Natural killer cell treated with Interleukin-12 subunit alpha and Interleukin-12 subunit beta and Interleukin-15 and Interleukin-18, amount 100 ng/mL, for 72 hours (primary cell): ENCODE measurements at places on chromosomes 5 and 9. TPM values are rescaled to one million over a fixed set of nuclear protein-coding genes. Genes with fewer than 3 reads are reported as not detected.

GFI1B gene
- not detected for total RNA-seq

GRCh38 chr5:151630088-151630487 is 39.0 kb upstream of the FAT2 start:
- DNase-seq: no peak

PDCD1LG2 gene
- 1.7 TPM for total RNA-seq

SLC25A25 gene
- 23.2 TPM for total RNA-seq

CNTNAP3B gene
- not detected for total RNA-seq

EFNA5 gene
- 2.2 TPM for total RNA-seq

PPP3R2 gene
- total RNA-seq: not detected

FCN2 gene
- not detected for total RNA-seq

NIPAL4 gene
- total RNA-seq: 1.2 TPM

DNA sequence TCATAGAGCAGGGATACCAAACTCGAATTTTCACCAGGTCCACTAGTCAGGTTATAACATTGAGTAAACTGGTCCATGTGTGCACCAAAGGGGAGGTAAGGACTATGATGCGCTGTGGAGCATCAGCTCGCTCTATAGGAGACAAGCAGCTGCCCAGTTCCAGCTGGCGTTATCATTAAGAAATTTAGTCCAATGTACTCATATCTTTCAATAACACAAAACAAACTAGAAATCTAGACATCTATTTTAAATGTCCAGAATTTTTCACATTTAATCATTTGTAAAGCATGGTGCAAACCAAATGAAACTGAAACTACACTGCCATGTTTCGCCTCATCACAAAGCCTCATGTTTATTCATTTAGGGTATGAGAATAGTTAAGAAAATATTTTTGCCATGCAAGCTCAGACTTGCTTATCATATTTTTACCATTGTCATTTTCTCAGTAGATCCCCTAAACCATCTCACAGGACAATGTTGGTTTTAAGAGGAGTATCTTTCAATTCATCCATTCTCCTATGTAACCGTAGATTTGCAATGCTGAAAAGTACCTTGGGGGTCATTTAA is 50.9 kb downstream of the ZNF474 start:
- DNase-seq: no peak

- DNase-seq: no peak
Observed at GRCh38 chr9:89786655-89787054, 181.8 kb downstream of the GADD45G start.

CDC20B gene
- total RNA-seq: not detected

DNA sequence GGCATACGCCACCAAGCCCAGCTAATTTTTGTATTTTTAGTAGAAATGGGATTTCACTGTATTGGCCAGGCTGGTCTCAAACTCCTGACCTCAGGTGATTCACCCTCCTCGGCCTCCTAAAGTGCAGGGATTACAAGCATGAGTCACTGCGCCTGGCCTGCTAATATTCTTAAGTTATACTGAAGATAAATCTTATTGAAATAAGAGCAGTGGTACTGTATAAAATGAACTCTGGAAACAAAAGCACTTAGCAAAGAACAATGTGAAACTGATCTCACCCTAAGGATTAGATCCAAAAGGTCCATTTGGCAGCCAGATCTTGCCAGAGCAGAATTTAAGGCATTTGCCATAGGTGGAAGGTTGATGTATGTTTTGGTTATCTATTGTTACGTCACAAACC is 27.1 kb downstream of the CYSTM1 start:
- DNase-seq: no peak

DNA sequence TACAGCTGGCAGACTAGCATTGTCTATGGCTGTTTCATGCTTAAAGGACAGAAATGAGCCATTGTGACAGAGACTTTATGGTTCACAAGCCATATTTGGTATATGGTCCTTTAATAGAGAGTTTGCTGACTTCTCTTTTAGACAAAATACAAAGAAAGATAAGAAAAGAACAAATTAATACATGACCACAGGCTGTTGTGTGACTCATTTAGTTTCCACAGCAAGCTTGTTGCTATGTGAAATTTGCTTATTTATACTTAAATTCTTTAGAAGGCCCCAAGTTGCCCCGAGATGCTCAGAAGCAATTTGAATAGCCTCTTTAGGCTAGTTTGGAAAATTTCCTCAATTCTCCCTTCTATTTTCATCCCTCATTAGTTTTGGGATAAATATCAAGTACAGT is 315.3 kb upstream of the RPS23 start:
- no peak for DNase-seq

CNTNAP3 gene
- total RNA-seq: not detected

FGF10 gene
- total RNA-seq: not detected

RNF183 gene
- total RNA-seq: not detected

DNA sequence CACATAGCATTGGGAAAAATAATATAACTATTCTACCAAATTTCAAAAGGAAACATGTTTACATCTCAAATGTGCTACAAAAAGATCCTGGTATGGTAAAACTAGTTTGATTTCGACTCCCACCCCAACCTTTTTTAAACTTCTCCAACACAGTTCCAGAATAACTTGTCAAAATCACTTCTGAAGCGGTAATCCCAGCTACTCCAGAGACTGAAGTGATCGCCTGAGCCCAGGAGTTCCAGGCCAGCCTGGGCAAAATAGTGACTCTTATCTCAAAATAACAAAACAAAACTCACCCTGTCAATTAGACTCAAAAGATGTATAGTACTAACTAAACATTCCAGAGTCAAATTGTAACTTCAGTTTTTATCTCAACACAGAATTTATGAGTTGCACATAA is 71.3 kb upstream of the RNF38 start:
- DNase-seq: no peak

- no peak for DNase-seq
Observed at GRCh38 chr5:92852219-92852618, 728.8 kb downstream of the NR2F1-AS1 start.

DNA sequence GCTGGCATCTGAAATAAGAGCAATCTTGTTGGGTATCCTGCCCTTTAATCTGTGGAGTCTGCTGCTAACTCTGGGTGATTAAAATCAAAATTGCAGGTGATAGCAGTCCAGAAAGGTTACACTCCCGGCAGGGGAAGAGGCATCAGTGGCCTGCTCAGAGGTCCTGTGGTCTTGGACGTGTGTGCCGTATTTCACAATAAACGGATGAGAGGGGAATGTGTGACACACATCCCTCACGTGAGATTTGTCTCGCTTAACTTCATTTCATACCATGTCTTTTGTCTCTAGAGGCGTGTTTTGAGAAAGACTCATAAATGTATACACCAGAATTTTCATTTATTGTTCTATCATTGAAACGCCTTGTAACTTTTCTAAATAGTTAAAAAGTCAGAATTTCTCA is 36.6 kb downstream of the FAM240B start:
- DNase-seq: no peak

DNA sequence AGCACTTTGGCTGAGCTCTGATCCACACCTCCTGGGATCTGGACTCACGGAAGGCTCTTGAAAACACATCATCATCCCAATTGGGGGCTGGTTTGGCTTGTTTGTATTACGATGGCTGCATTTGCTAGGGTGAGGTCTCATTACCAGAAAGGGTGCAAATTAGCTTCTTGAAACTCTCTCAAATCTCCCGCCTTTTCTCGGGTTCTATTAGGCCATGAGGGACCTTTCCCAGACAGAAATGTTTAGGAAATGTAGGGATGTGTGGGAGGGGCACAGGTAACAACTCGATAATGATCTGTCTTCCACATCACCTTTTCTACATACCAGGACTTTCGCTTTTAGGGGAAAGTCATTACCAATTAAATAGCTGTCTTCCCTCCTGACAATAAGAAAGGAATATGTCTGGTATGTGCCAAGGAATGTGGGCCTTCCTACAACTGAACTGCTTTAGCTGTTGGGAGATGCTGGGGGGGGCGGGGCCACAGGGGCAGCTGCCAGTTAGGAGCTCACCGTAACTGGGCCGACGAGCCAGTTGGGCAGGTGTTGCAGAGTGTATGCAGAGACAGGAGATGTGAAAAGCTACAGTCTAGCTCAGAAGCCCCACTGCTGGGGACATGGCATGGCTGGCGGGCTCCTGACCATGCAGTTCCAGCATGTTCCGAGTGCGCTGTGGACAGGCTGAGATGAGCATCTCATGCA is 71.2 kb downstream of the AK8 start:
- no peak for DNase-seq

DNA sequence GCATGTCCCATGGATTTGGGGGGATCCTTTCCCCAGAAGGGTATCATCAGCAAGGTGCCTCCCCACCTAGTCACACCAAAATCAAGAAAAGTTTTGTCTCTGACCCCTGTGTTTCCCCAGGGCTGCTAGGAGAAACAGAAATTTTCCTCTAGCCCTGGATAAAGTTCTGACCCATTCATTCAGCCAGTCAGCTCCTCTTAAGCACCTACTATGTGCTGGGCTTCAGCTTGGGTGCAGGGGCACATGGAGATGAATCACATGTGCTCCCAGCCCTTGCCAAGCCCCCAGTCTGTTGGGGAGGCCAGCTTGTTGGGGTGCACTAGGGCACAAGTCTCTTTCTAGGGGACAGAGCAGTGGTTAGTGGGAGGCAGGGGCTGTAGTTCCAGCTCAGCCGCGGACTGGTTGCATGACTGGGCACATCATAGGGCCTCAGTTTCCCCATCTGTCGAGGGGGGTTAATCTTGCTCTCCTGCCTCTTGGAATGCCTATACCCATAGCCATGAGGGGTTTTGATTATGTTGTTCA is 3.9 kb downstream of the DAB2IP start:
- DNase-seq: no peak

DNA sequence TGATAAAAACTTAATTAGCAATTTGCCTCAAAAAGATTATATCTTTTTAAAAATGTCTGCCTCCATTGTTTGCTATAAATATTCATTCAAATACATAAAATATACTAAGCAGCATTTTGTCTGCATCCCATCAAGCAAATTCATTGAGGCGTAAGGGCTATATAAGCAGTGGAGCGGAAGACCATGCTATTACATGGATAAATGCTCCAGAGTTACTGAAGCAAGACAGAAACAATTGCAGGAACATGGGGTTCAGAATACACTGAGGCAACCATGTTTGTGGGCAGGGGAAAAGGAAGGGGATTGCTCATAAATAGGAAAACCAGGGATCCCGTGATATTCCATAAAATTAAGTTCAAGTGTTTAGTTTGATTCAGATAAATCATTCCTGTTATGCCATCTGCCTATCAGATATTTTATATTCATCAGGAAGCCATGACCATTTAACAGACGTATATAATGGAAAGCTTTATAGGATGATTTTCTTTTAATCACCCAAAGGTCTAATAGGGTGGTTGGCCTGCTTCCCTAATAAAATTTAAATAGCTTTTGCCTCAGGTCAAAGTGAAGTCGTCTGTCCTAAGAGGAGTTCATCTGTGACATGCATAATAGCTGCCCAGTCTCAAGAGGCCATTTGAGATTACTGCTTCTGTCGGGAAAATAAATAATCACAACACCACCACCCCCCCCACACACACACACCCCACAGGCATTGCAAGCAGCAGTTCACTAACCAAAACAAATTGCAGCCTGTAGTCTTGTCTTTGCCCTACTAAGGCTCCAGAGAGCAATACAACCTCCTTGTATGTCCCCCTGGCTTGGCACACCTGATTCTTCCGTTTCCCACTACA is 105.2 kb downstream of the RASEF start:
- no peak for DNase-seq

DNA sequence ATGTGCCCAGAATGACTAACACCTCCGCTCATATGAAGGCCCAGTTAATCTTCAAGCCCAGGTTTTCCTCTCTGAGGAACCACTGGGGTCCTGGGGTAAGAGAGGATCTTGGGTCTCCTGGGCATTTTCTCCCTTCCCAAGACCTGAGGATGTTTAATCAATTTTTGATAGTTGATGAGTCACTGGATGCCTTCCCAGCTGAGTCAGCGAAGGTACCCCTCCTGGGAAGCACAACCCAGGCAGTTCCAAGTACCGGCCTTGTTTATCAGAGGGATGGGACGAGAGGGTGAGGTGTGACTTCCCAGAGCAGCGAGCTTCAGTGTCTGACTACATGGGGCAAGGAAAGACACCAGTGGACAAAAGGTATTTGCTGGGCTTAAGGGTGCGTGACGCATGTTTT is 119.6 kb upstream of the IL12B start:
- DNase-seq: no peak

- DNase-seq: no peak
Observed at GRCh38 chr9:90307167-90307833, 335.3 kb downstream of the DIRAS2 start.

DNA sequence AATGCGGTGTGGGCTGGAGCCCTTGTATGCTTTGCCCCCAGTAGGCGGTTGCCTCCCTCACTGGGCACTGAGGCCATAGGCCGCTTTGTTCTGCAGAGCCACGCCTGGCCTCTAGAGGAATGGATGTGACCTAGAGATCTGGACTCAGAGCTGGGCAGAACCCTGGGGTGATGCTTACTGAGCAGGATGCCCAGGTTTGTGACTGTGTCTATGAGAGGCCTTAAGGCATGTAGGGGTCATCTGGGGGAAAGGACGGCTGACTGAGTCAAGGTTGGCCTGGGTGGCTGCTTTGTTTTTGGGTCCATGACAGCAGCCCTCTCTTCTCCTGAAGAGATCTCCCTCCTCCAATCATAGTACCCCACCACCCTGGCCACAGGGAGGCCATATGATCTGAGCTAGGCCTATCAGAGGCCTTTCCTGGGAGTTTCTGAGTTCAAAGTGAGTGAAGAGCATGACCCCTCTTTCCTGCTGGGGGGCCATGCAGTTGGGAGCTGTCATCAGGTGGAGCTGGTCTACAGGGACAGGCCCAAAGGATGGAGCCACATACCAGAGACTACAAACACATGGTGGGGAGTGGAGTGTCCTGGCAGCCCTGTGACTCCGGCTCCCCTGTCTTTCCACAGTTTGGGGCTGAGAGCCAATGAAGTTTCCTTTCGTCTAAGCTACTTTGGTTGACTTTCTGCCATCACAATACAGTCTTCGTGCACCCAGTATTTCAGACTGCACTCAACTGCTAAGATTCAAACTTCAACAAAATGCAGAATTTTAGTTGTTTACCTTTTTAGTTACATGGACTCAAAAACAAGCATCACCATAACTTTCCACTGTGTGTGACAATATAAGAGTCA is 165.4 kb downstream of the AUH start:
- no peak for DNase-seq

- no peak for DNase-seq
Observed at GRCh38 chr9:133876144-133876543, 116.0 kb downstream of the VAV2 start.

GRCh38 chr5:151924564-151925301 is at the start of gene GLRA1:
TSS of gene GLRA1 (minus strand) at chr5:151924851. CDS start at chr5:151924549, 302 bp downstream.
- DNase-seq: no peak

PAPPA gene
- total RNA-seq: not detected

- no peak for DNase-seq
Observed at GRCh38 chr9:80878556-80878955, 810.8 kb downstream of the TLE1 start.

- DNase-seq: no peak
Observed at GRCh38 chr5:9437741-9438240, 108.1 kb downstream of the SEMA5A start.

- no peak for DNase-seq
Observed at GRCh38 chr5:75660678-75661465, 49.6 kb downstream of the ANKDD1B start.

ZDHHC11 gene
- total RNA-seq: 8.1 TPM

GRCh38 chr5:116492776-116493175 is 81.8 kb downstream of the SEMA6A start:
- DNase-seq: no peak

BNC2 gene
- total RNA-seq: 5.5 TPM

- DNase-seq: no peak
Observed at GRCh38 chr5:172886974-172887501, 53.0 kb downstream of the ERGIC1 start.

GRCh38 chr5:53017383-53017782 is 28.2 kb downstream of the ITGA2 start:
- DNase-seq: no peak

SPINK6 gene
- total RNA-seq: not detected
